ENCODE measurements at places on chromosomes 5 and 9. TPM values are rescaled to one million over a fixed set of nuclear protein-coding genes. Genes with fewer than 3 reads are reported as not detected.

PCDHB3 gene
- polyA plus RNA-seq, result 3.7 TPM

MOB3B gene
- polyA plus RNA-seq, result 5.7 TPM

PSD2 gene
- polyA plus RNA-seq, result 243 TPM

CYSRT1 gene
- polyA plus RNA-seq, result 0.26 TPM

MRPL36 gene
- polyA plus RNA-seq, result 186 TPM

ENTPD2 gene
- polyA plus RNA-seq, result not detected

SEMA4D gene
- polyA plus RNA-seq, result 7.2 TPM

ACTBL2 gene
- polyA plus RNA-seq, result not detected

TCF7 gene
- polyA plus RNA-seq, result 0.11 TPM

ABO gene
- polyA plus RNA-seq, result 0.10 TPM
